Activated CD4-positive, alpha-beta memory T cell treated with anti-CD3 and anti-CD28 coated beads, Interleukin-2, amount 10 ng/mL, durations not matched to agents 7 days and 5 days (primary cell): ENCODE measurements at places on chromosomes 5 and 9.
A peak's percentile ranks its signal among the peaks of the same experiment; 100 is the strongest.

GRCh38 chr5:95822043-95822541 is 434 bp downstream of the GLRX start:
- peaks cover 71% of the 10 kb centered on the region for H3K4me1 ChIP-seq
- peak; percentile 32 for DNase-seq
- H3K27me3 ChIP-seq: no peaks in the 10 kb centered on the region
- H3K4me3 ChIP-seq: peak overlapping the region; percentile 91

- no peak overlapping the region for H3K27ac ChIP-seq
- no peaks in the 10 kb centered on the region for H3K4me1 ChIP-seq
- no peak overlapping the region for H3K4me3 ChIP-seq
- no peaks in the 10 kb centered on the region for H3K27me3 ChIP-seq
These were observed 62.8 kb downstream of the PDZD2 start for GRCh38 chr5:31701642-31702299.

DNA sequence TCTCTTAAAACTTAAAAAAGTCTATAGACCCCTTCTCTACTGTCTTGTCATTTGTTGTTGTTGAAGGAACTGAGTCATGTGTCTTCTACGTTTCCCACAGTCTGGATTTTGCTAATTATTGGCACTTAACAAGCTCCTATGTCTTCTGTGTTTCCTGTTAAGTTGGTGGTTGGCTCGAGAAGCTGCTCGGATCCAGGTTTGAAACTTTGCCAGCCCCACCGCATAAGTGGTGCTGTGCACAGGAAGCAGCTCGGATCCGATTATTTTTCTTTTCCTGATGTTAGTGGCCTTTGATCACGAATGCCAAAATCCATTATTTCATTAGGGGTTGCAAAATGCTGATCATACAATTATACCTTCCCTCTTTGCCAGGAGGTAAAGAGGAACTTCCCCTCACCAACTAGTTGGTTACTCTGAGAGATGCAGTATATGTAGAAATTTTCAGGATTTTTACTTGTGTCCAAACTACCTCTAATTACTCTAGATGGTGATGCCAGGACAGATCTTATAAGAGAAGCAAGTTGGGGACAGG is 186.5 kb downstream of the NSG2 start:
- no peak overlapping the region for H3K4me3 ChIP-seq
- H3K4me1 ChIP-seq: no peaks in the 10 kb centered on the region
- no peaks in the 10 kb centered on the region for H3K36me3 ChIP-seq
- no peak overlapping the region for H3K27ac ChIP-seq

DNA sequence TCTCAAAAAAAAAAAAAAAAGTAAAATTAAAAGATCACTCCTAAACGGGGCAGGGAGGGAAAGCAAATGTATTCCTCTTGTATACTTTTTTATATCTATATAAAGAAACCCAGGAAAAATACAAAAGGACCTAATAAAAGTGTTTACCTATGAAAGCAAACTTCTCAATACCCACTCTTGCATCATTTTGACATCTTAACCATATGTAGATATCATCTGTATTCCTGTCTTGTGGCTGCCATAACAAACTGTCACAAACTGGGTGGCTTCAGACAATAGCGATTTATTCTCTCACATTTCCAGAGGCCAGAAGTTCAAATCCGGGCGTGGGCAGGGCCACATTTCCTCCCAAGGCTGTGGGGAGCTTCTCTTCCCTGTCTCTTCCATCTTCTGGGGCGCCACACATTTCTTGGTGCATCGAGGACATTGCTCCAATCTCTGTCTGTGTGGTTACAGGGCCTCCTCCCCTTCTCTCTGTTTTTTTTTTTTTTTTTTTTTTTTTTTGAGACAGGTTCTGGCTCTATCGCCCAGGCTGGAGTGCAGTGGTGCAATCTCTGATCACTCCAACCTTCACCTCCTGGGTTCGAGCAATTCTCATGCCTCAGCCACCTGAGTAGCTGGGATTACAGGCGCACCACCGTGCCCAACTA is 58.4 kb upstream of the IL17B start:
- H3K36me3 ChIP-seq: no peaks in the 10 kb centered on the region
- H3K27me3 ChIP-seq: peaks cover 5% of the 10 kb centered on the region
- H3K27ac ChIP-seq: no peak overlapping the region
- DNase-seq: no peak
- no peak overlapping the region for H3K4me3 ChIP-seq

- H3K27ac ChIP-seq: no peak overlapping the region
- H3K36me3 ChIP-seq: no peaks in the 10 kb centered on the region
- H3K27me3 ChIP-seq: peaks cover 5% of the 10 kb centered on the region
These were observed 22.8 kb downstream of the MRPL36 start for GRCh38 chr5:1776831-1777230.

GRCh38 chr5:153835891-153836515 is 202.7 kb downstream of the FAM114A2 start:
- no peaks in the 10 kb centered on the region for H3K4me1 ChIP-seq
- no peak overlapping the region for H3K4me3 ChIP-seq
- no peaks in the 10 kb centered on the region for H3K36me3 ChIP-seq
- no peaks in the 10 kb centered on the region for H3K27me3 ChIP-seq
- no peak for DNase-seq

GRCh38 chr5:112485934-112486355 is 66.9 kb upstream of the EPB41L4A start:
- H3K4me3 ChIP-seq: no peak overlapping the region
- no peaks in the 10 kb centered on the region for H3K4me1 ChIP-seq
- H3K27ac ChIP-seq: no peak overlapping the region
- H3K27me3 ChIP-seq: peaks cover 6% of the 10 kb centered on the region
- no peak for DNase-seq

- DNase-seq: no peak
- no peaks in the 10 kb centered on the region for H3K4me1 ChIP-seq
- H3K27me3 ChIP-seq: peaks cover 7% of the 10 kb centered on the region
- H3K4me3 ChIP-seq: no peak overlapping the region
These were observed 34.3 kb upstream of the TBC1D2 start for GRCh38 chr9:98289614-98290201.

DNA sequence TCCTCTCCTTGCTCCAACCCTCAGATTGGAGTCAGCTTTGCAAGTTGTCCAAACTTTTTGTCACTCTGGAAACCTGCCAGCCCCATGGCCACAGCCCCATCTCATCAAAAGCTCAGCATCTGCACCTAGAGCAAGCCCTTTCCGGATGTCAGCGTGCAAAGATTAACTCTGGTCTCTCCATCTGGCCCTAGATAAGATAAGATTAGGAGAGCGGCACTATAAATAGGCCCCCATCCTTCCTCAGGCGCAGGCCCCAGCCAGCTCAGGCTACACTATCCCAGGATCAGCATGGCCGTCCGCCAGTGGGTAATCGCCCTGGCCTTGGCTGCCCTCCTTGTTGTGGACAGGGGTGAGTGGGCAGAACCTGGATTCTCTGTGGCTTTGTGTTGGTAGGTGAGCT is at the start of gene SPINK4:
TSS of gene SPINK4 (plus strand) at position 247 of the 400 bp plus-strand sequence. CDS start at position 289, 42 bp downstream.
- DNase-seq: no peak
- no peak within 1 kb of the TSS for H3K4me3 ChIP-seq
- peaks cover 5% of the 10 kb centered on the region for H3K4me1 ChIP-seq
- H3K27ac ChIP-seq: no peak within 1 kb of the TSS
- no peaks in the 10 kb centered on the region for H3K36me3 ChIP-seq
- H3K27me3 ChIP-seq: peaks cover 14% of the 10 kb centered on the region

- no peak overlapping the region for H3K27ac ChIP-seq
- H3K36me3 ChIP-seq: no peaks in the 10 kb centered on the region
- H3K27me3 ChIP-seq: no peaks in the 10 kb centered on the region
- DNase-seq: no peak
- H3K4me1 ChIP-seq: no peaks in the 10 kb centered on the region
These were observed 93.8 kb upstream of the BNC2 start for GRCh38 chr9:16964228-16964627.

- no peak overlapping the region for H3K27ac ChIP-seq
- peaks cover 2% of the 10 kb centered on the region for H3K4me1 ChIP-seq
- H3K36me3 ChIP-seq: no peaks in the 10 kb centered on the region
- H3K4me3 ChIP-seq: no peak overlapping the region
- DNase-seq: no peak
These were observed 133.3 kb downstream of the ARL15 start for GRCh38 chr5:54177058-54177457.

GRCh38 chr9:106707291-106707690 is 155.7 kb upstream of the ZNF462 start:
- no peaks in the 10 kb centered on the region for H3K4me1 ChIP-seq
- H3K27me3 ChIP-seq: no peaks in the 10 kb centered on the region
- no peak overlapping the region for H3K4me3 ChIP-seq
- DNase-seq: no peak

DNA sequence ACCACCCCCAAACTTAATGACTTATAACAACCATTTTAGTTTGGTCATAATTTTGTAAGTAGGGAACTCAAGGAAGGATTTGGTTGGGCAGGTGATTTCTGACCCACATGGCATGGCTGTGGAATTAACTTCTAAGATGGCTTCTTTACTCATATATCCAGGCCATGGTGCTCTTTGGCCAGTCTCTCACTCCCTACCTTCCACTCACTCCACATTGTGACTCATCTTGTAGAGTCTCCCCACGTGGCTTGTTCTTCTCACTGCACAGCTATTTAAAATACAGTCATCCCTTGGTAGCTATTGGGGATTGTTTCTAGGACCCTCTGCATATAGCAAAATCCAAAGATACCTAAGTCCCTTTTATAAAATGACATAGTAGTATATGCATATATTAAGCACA is 76.6 kb upstream of the MAST4 start:
- peaks cover 2% of the 10 kb centered on the region for H3K27me3 ChIP-seq
- no peak for DNase-seq

DNA sequence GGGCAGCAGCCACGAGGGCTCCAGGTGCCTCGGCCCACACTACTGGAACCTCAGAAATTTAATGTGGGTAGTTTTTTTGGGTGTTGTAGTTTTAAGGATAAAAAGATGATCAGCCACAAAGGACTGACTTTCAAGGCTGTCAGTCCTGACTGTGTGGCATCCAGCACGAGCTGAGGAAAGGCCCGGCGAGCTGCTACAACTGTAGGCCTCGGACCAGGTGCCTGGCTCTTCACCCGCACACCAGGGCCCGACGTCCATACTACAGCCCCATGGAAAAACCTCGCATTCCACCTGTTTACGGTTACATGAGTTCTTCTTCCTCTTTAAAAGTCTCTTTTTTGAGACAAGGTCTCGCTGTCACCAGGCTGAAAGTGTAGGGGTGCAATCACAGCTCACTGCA is 2.6 kb downstream of the CLPTM1L start:
- H3K36me3 ChIP-seq: peaks cover 37% of the 10 kb centered on the region
- DNase-seq: no peak
- no peak overlapping the region for H3K27ac ChIP-seq
- no peak overlapping the region for H3K4me3 ChIP-seq

DNA sequence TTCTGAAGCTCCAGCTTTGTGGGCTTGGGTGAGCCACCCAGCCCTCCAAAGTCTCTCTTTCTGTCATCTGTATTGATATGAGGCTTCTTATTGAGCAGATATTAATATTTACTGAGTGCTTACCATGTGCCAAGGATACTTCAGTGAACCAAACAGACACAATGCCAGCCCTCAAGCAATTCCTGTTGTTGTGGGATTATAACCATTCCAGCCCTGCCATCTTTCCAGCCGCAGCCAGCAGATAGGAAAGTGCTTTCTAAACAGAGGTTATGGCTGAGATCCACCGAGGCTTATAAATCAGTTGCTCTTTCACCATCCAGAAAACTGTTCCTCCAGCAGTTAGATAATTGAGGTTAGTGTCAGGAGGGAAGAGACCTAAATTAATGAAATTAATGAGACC is 137.7 kb upstream of the ALDH1B1 start:
- H3K4me3 ChIP-seq: no peak overlapping the region
- H3K27ac ChIP-seq: no peak overlapping the region
- DNase-seq: no peak
- H3K4me1 ChIP-seq: no peaks in the 10 kb centered on the region
- no peaks in the 10 kb centered on the region for H3K36me3 ChIP-seq
- H3K27me3 ChIP-seq: peaks cover 4% of the 10 kb centered on the region

DNA sequence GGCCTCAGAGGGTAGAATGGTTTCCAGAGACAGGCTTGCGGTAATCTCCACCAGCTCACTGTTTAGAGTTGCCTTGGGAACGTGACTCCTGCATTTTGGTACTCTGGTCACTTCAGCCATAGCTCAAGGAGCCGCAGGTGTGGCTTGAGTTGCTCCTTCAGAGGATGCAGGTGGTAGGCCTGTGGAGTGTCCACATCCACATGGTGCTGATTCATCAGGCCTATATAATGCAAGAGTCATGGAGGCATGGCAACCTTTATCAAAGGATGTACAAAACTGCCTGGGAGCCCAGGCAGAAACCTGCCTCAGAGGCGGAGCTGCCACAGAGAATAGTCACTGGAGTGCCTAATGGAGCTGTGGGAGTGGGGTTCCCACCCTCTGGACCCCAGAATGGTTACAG is 114.2 kb downstream of the ANXA1 start:
- H3K27me3 ChIP-seq: no peaks in the 10 kb centered on the region
- no peaks in the 10 kb centered on the region for H3K4me1 ChIP-seq
- DNase-seq: no peak
- H3K4me3 ChIP-seq: no peak overlapping the region
- H3K36me3 ChIP-seq: no peaks in the 10 kb centered on the region
- no peak overlapping the region for H3K27ac ChIP-seq

- H3K36me3 ChIP-seq: peaks cover 24% of the 10 kb centered on the region
- no peak overlapping the region for H3K4me3 ChIP-seq
- no peak for DNase-seq
These were observed 150.7 kb upstream of the RASGRF2 start for GRCh38 chr5:80809451-80809850.

- H3K4me3 ChIP-seq: no peak overlapping the region
- peaks cover 2% of the 10 kb centered on the region for H3K27me3 ChIP-seq
- DNase-seq: no peak
- H3K4me1 ChIP-seq: no peaks in the 10 kb centered on the region
- H3K27ac ChIP-seq: no peak overlapping the region
- H3K36me3 ChIP-seq: no peaks in the 10 kb centered on the region
These were observed 281.5 kb downstream of the GADD45G start for GRCh38 chr9:89886281-89886700.

DNA sequence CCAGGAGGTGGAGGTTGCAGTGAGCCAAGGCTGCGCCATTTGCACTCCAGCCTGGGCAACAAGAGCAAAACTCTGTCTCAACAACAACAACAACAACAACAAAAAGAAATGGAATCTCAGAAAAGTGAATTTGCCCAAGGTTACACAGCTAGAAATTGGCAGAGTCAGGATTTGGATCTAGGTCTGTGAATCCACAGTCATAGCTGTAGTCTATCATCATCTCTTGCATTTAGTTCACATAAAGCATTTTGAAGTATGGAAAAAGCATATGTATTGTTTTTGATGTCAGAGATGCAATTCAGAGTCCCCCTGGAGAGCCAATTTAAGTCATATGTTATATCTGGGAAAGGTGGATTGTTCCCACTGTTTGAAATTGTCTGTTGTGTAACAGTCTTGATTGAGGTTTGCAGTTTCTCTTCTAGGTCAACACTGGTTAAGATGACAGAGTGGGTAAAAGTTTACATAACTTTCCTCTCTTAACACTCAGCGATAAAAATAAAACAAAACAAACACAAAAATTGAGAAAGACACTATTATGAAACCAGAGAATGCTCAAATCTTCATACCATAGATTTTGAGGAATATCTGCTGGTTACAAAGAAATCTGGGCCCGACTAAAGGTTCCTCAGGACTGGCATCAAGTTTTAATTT is 21.5 kb upstream of the GPR21 start:
- no peak for DNase-seq
- no peak overlapping the region for H3K27ac ChIP-seq
- H3K27me3 ChIP-seq: no peaks in the 10 kb centered on the region
- peaks cover 50% of the 10 kb centered on the region for H3K36me3 ChIP-seq
